ENCODE measurements at places on chromosomes 7 and 10. TPM values are rescaled to one million over a fixed set of nuclear protein-coding genes. Genes with fewer than 3 reads are reported as not detected.

FAM221A gene
- total RNA-seq: 10.7 TPM

GDF2 gene
- not detected for total RNA-seq

UNCX gene
- not detected for total RNA-seq

ITIH5 gene
- 111 TPM for total RNA-seq

COBL gene
- 10.0 TPM for total RNA-seq

SVIL gene
- 669 TPM for total RNA-seq

CRYGN gene
- total RNA-seq: 1.8 TPM

CLRN3 gene
- total RNA-seq: not detected

TET1 gene
- total RNA-seq: 7.1 TPM

TMEM213 gene
- total RNA-seq: not detected

SLC25A40 gene
- total RNA-seq: 18.5 TPM

Measured in sigmoid colon (tissue), 7 donors.